ENCODE measurements at places on chromosomes 12 and 14.

DNA sequence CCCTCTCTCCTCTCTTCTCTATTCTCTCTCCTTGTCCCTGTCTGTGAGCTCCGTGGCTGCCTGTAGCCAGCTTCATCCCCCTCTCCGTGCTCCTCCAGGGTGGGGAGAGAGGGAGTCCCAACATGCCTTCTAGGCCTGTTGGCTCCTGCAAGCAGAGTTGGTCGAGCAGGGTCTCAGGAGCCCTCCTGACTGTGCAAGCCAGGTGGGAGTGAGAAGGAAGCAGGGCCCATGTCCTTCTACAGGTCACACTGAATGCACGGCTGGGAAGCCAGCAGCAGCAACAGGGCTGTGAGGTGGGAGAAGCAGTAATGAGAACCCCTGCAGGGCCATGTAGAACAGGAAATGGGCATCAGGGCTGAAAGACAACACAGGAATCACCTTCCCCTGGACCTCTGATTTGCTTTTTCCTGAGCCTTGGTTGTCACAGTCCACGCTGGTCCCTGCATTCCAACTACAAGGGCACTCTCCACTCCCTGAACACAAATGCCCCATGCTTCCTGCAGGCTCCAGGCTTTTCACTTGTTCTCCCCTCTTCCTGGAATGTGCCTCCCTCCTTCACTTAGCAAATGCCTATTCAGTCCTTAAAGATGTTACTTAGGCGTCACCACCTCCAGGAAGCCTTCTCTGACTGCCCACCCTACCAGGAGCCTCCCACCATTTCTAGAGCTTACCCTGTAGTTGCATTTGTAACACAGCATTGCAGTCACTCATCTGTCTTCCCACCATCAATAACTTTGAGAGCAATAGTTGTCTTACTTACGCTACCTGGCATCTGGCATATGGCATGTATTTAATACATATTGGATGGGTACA lies 51.2 kb downstream of the TSPAN11 start:
- DNase-seq: no peak

- no peak for DNase-seq
Measured at GRCh38 chr12:109678719-109679118, 34.9 kb upstream of the FAM222A start.

GRCh38 chr12:3168223-3169221 lies 91.3 kb downstream of the TSPAN9 start:
- DNase-seq: no peak

DNA sequence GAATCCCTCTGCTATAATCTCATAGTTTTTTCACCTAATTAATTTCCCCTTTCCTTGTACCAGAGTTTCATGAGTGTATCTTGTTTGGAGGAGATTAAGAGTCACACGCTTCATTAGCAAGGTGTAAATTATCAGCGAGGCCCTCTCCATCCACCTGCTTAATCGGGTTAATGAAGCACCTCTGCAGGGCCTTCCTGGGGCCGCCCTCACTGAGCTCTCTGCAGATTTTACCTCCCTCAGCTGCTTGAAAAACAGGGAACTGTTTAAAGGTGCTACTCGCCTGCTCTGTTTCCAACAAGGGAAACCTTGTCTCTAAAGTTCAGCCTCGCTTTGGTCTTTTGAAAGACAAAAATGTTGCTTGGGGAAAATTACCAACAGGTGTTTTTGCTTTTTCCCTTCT lies 35.8 kb downstream of the OTX2 start:
- DNase-seq: no peak

DNA sequence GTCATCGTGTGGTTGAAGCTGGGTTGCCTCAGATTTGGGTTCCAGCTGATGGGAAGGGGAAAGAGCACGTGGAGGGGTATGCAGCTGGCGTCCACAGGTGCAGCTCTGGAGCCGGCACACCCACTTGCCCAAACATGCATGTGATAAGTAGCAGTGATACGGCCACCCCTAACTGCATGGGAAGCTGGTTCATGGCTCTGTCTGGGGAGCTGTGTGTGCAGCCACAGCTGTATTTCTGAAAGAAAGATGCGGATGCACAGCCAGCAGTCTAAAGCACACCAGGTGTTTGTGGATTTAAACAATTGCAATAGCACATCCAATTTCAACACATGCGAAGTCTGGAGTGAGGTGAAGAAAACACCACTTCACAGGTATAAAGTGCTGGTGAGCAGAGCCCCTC lies 181.4 kb downstream of the EFCAB11 start:
- DNase-seq: no peak

DNA sequence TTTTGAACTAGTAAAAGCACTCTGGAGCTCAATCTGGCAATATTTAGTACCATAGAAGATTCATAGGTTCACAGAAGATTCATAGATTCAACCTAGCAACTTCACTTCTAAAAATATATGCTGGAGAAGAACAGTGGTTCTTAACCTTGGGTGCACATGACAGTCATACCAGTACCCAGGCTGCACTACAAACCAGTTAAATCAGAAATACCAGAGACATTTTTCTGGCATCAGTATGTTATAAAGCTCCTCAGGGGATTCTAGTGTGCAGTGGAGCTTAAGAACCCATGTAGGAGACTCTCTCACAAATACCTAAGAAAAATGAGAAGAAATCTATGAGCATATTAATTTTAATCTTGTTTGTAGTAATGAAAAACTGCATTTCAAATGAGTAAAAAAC lies 46.6 kb downstream of the CNTN1 start:
- no peak for DNase-seq

GRCh38 chr14:90487031-90487430 lies 90.2 kb downstream of the CALM1 start:
- no peak for DNase-seq

DNA sequence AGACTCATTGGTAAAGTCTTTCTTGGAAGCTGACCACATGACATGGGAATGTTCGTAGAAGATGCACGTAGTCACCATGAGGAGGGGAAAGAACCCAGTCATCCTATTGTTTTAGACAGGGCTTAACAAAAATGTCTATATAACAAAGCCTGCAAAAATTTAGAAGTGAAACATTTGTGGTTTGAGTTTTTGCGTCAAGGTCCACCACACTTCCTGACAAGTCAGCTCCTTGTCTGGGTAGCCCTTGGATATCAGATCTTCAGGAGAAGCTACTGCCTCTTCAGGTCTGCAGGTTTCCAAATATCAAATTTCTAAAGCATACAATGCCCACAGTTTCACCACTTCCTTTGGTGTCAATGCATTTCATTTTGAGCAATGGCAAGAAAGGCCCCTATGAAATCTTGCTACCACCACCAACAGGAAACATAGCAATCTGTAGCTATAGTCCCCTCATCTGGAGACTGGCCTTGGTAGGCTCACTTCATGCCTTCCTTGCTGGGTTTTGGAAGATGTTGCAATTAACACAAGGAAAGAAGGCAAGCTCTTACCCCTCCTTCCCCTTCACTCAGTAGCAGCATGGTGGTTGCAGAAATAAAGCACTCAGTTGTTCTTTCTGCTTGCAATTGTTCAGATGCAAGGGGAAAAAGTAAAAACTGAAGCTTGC lies 235.2 kb downstream of the PCNX1 start:
- DNase-seq: no peak

- no peak for DNase-seq
Measured at GRCh38 chr12:112430929-112431328, 12.2 kb downstream of the PTPN11 start.

GRCh38 chr14:28704153-28704552 lies 62.4 kb upstream of the FOXG1 start:
- DNase-seq: no peak

- no peak for DNase-seq
Measured at GRCh38 chr14:79375356-79375755, 835.9 kb downstream of the DIO2 start.

DNA sequence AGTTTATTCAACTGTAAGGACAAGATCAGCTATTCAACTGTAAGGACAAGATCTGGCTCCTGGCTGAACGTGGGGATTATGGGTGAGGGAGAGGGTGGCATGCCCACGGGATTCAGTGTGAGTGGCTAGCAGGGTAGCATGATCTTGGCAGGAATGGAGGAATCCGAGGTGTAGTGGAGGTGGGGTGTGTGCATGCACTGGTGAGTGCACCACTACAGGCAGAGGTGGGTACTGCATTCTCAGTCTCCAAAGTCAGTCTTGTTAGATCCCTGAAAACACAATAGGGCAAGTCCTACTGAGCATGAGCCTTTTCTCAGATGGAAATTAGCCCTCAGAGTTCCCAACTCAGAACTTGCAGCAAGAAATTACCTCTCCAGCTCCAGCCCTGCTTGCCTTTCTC lies 32.2 kb upstream of the DCD start:
- no peak for DNase-seq

DNA sequence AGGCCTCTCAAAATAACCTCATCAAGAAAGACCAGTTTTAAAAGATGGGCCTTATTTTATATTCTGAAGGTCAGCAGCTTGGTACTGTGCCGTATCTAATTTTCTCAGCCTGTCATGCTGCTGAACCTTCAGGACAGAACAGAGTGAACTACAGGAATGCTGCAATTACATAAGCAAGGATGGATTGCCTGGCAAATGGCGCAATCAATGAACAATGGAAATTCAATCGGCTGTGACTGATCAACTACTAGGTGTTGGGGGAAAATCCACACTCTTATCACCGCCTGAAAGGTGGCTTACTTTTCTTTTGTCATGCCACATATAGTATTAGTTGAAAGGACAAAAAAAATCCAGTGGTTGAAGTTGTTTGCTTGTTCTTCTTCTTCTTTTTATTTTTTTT lies 8.5 kb downstream of the ACSS3 start:
- no peak for DNase-seq

- DNase-seq: no peak
Measured at GRCh38 chr12:127489061-127489460, 777.9 kb upstream of the TMEM132C start.

GRCh38 chr12:124917135-124917840 lies 2.8 kb upstream of the UBC start:
- peak; percentile 78 for DNase-seq

DNA sequence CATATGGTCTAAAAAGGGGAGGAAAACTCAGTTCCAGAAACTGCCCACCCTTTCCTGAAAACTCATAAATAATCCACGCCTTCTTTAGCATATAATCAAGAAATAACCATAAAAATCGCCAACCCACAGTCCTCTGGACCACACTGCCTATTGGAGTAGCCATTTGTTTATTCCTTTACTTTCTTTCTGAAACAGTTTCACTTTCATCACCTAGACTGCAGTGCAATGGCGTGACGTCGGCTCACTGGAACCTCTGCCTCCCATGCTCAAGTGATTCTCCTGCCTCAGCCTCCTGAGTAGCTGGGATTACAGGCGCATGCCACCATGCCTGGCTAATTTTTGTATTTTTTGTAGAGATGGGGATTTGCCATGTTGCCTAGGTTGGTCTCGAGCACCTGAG lies 44.2 kb downstream of the CLMN start:
- no peak for DNase-seq

DNA sequence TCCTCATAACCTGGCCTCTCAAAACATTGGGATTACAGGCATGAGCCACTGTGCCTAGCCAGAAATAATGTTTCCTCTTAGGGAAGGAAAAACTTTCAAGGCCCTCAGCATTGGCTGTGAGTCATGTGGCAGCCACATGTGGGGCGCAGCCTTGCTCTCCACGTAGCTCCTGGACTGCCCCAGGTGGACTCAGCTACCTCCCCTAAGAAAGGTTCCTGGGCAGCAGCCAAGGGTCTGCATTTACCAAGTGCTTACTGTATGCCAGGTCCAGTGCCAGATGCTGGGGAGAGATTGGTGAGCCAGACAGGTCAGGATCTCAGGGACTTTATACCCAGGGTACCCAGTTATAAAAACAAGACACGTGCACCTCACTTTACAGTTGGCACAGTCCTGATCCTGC lies 3.7 kb upstream of the TRPV4 start:
- DNase-seq: no peak

GRCh38 chr14:89270439-89271227 lies 146.4 kb downstream of the FOXN3 start:
- no peak for DNase-seq

- no peak for DNase-seq
Measured at GRCh38 chr12:77888611-77889010, 57.9 kb downstream of the NAV3 start.

- DNase-seq: no peak
Measured at GRCh38 chr12:110258466-110258865, 22.6 kb upstream of the ATP2A2 start.

GRCh38 chr14:69298131-69299071 lies 38.4 kb downstream of the GALNT16 start:
- no peak for DNase-seq

GRCh38 chr14:92323011-92323915 lies at the start of gene SLC24A4:
Gene SLC24A4 (plus strand): TSS chr14:92323165. CDS start chr14:92323831, 666 bp downstream.
- DNase-seq: no peak

DNA sequence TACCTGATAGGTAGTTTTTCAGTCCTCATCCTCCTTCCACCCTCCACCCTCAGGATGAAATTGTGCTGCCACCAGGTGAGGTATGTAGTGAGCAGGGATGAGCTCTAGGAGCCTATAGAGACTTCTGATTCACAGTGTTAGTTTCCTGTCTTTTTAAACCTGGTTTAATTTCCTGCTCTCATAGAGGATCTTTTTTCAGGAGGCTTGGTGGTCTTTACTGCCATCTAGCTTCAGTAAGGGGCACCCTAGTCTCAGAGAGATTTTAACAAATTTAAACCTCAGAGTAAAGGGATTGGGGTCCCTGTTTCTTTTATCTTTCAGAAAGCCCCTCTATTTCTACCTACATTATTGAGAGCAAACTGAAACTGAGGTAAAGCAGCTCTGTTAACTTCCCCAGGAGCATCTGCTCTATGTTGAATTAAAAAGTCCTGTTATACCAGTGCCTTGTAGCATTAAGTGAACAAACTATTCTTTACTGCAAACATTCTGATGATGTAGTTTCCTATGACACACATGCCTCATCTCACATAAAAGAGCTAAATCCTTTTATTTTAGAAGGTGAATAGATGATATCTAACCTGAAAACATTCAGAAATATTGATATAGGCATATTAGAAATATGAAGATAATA lies 172.2 kb upstream of the DDHD1 start:
- DNase-seq: no peak

DNA sequence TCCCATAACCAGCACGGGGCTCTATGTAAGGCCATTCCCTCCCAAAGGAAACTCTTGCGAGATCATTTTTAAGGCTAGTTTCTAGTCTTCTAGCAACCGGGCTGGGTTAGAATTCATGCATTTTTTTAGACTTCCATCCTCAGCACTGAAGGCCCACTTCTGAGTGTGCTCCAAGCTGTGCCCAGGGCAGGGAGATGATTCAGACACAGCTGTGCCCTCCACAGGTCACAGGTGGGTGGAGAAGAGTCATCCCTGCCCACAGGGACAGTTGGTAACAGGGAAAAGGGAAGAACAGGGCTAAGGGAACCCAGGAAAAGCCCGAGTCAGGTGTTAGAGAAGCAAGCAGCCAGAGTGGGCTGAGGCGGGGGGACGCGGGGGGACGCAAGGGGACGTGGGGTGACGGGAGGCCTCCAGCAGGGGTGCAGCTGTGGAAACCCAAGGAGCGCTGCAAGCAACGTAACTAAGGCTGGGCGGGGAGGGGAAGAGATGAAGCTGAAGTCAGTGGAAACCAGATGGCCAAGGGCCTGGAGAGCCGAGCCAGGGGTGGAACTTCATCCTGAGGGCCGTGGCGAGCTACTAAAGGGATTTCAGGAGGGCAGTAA lies 27.2 kb upstream of the PPP2R5C start:
- DNase-seq: no peak

DNA sequence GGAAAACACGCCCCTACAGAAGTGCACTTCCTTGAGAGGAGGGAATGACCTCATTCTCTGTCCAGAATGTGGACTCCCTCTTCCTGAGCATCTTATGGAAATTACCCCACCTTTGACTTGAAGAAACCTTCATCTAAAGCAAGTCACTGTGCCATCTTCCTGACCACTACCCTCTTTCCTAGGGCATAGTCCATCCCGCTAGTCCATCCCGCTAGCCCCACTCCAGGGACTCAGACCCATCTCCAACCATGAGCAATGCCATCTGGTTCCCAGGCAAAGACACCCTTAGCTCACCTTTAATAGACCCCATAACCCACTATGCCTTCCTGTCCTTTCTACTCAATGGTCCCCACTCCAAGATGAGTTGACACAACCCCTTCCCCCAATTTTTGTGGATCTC lies 5.0 kb upstream of the INHBE start:
- DNase-seq: no peak

All from stimulated activated CD8-positive, alpha-beta memory T cell treated with anti-CD3 and anti-CD28 coated beads, Interleukin-12 subunit alpha, Interleukin-12 subunit beta, amount 100 ng/mL, for 1 hour (primary cell).